ENCODE measurements at places on chromosomes 3 and 15.

DNA sequence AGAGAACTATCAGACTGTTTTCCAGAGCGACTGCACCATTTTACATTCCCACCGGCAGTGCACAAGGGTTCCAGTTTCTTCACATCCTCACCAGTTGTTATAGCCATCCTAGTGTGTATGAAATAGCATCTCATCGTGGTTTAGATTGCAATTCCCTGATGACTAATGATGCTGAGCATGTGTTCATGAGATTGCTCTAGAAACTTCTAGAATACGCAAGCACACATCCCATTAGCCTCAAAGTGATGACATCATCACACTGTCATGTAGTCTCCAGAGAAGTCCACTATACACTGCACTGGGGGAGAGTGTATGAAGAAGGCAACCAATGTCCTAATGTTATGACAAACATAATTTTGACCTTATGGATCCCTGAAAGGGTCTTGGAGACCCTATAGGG, 30.1 kb downstream of the FBLN2 start:
- no peak for DNase-seq

- DNase-seq = no peak
These were observed 72.8 kb downstream of the ITPR1 start for GRCh38 chr3:4565809-4566501.

DNA sequence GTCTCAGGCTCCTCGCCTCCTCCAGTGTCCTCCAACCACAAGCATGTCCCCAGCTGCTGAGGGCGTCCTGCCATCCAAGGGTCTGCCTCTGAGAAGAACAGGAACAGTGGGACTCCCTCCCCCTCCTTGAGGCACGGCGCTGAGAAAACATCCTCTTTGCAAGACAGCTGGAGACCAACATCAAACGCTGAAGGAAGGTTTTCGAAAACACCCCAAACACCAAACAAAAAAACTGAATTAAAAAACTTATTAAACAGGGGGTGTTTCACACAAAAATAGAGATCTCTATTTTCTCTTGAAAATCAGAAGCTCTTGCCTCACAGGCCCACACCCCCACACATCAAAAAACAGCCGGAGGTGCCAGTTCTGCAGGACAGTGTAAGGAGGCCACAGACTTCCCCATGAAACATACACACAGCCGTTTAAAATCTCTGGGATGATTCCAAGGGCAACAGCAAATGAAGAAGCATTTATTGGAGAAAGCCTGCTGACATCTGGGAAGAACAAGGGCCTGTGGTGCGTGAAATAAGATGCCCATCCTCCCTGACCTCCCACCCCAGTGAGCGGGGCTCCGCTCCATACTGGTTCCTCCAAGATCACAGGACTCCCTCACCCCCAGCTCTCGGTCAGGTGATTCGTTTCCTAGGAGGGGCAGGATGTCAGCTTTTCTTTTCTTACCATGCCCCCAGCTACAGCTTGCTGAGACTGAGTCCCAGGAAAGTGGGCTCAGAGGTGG, 71.3 kb downstream of the NUP210 start:
- no peak for DNase-seq

DNA sequence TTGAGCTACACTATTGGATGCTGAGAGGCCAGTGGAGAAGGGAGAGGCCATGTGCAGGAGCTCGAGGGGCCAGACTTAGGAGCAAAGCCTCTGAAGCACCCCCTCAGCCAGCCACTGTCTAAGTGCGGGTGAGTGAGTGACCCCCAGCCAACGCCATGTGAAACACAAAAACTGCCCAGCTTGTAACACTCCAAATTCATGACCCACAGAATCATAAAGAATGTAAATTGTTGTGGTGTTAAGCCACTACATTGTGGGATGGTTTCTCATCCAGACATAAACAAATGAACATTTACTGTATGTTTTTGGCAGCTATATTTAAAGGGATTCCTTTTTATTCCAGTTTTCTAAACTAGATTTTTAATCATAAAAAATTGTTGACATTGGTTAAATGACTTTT, 27.2 kb upstream of the TMEM158 start:
- DNase-seq = no peak

DNA sequence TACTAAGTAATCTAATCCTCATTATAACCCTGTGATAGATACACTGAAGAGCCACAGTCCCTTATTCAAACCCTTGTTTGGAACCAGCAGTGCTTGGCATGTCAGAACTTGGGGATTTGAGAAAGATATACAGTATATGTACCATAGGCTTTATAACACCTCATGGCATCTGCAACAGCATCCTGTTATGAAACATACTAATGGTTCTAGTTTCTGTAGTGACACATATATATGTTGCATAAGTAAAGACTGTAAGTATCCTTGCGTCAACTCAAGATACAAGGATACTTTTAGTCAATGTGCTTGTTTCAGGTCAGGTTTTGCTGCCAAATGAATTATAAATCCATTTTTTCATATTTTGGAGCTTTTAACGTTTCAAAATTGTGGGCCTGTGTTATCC, 58.5 kb downstream of the CCNL1 start:
- no peak for DNase-seq

- DNase-seq = no peak
These were observed 17.1 kb upstream of the SLC24A5 start for GRCh38 chr15:48103647-48104046.

DNA sequence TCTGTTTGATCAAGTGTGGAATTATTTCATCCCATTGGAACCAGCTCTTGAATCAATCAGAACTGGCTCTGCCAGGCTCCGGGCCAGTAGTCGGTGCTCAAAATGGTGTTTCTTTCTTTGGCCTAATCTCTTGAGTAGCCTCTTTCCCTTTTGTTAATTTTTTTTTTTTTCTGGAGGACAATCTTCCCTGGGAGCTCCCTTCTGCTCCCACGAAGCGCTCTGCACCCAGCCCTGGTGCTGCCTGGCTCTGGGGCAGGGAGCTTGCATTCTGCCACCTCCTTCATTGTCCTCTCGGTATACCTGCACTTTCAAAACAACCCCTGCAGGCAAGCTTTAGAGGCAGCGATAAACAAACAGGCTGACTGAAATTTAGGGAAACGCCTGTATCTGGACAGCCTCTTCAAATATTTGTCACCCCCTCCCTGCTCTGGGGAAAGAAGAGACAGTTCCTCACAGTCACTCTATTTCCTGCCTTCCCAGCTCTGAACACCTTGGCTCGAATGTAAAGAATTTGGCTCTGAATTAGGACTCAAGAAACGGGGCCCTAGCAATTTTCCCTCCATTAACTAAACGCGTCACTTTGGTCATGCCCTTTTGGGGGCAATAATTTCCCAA, 1.1 kb upstream of the THSD4 start:
- DNase-seq = no peak

Measured in activated T-cell treated with anti-CD3 and anti-CD28 coated beads, Interleukin-2, amount 50 U/mL, for 72 hours (primary cell).